ENCODE measurements at places on chromosomes 6 and 20.

- DNase-seq: no peak
Observed at GRCh38 chr6:154261688-154262397, 94.8 kb downstream of the IPCEF1 start.

DNA sequence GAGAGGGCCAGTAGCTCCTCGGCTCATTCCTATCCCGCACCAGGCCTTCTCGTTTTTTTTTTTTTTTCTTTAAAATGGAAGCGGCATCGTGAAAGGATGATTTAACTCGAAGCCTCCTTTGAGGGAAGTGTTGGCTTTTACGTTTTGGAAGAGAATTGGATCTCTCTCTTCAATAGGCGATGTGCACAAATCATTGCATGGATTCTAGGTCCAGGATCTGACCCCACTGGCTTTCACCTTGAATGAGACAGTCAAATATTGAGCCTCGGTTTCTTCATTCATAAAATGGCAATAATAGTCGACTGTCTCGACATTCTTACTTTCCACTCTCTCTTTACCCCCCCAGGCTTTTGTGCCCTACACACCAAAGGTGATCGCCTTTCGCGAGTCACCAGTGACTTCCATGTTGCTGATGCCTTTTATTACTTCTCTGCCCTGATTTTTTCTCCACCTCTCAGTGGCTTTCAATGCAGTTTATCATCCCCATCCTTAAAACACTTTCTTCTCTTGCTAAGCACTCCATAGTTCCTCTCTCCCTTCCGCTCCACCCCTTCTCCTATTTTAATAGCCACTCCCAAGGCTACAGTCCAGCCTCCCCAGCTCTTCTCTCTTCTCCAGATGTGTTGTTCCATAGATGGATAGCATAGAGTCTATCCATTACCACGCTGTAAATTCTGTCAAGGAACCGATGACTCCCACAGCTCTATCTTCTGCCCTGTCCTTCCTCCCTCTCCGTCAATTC lies 473 bp upstream of the DTNBP1 start:
- no peak for DNase-seq

- DNase-seq: no peak
Observed at GRCh38 chr6:11732036-11732631, 46.5 kb downstream of the ADTRP start.

- DNase-seq: no peak
Observed at GRCh38 chr6:12137480-12137879, 125.4 kb downstream of the HIVEP1 start.

- DNase-seq: no peak
Observed at GRCh38 chr6:166152660-166153059, 15.0 kb downstream of the TBXT start.

- no peak for DNase-seq
Observed at GRCh38 chr6:154909821-154910220, 85.3 kb upstream of the TIAM2 start.

- no peak for DNase-seq
Observed at GRCh38 chr6:4653141-4653540, 123.1 kb upstream of the CDYL start.

GRCh38 chr6:124446961-124447360 lies 515.3 kb upstream of the RNF217 start:
- no peak for DNase-seq

- no peak for DNase-seq
Observed at GRCh38 chr6:35775031-35775430, 1.4 kb upstream of the CLPSL2 start.

DNA sequence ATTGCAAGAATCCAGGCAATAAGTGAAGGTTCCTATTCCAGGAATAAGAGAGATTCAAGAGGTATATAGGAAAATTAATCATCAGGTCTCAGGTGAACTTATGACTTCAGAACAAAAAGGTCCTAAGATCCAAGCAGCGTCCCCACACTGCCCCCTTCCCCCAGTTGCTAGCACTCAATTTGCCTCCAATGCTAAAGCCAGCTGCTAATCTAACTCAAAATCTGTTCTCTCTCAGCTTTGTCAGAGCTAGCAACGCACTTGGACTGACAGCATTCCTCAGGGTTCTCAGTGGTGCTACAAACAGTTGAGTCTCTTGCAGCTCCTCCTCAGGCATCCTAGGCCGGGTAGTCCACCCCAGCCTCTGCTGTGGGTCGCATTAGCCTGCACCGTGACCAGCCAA lies 148.3 kb downstream of the RFX6 start:
- DNase-seq: no peak

- DNase-seq: no peak
Observed at GRCh38 chr6:154591234-154591633, 80.7 kb upstream of the CNKSR3 start.

GRCh38 chr20:5357946-5358345 lies 41.2 kb upstream of the PROKR2 start:
- DNase-seq: no peak

DNA sequence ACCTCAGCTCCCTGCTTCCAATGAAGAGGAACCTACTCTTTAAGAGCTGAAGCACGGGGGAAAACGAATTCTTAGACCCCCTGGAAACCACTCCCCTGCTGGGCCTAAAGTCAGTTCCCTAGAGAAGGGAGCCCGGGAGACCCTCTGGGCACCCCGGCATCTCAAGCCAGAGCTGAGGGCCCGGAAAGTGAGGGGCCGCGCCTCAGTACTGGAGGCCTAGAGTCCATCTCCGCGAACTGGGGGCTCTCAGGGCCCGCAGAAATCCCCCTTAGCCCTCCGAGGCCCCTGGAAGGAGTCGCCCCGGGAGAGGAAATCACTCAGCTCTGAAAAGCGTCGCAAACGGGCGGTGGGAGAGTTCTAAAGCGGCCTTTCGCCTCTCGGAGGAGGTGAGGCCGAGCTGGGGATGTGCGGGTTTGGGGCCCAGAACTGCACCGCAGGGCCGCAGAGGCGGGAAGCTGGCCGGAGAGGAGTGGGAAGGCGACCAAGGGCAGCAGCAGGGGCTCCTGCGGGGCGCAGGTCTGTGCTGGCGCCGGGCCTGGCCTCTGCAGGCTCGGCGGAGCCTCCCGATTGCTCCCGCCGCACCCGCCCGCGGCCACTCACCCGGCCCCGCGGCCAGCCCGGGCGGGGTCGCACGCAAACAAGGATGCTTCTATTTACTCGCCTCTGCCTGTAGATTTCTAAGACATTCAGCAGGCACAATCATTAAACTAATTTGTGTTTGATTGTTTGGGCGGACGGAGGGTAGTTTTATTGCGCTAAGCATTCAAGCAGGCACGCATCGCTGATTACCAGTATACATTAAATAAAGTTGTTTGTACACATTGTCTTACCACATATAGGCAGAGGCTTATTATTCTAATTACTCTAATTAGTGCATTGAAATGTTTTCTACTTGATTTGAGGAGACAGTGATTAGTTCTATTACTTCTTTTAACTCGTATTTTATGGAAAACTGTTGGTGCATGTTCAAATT lies 9.2 kb downstream of the POU3F2 start:
- DNase-seq: no peak

DNA sequence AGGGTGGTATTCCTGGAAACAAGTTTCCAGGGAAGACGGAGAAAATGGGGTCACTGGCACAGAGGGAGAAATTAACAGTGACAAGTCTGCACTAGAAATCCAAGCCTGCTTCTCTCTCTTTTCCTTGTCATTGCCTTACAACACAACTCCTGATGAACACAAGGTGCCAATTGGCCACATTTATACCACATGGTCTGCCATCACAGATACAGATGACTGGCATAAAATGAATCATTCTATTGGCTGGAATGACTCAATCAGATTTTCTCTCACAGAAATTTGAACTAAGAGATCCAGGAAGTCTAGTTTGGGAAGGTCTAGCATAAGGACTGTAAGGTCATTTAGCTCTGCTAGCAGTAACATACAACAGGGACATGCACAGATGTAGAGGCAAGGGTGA lies 190.3 kb downstream of the LINC00237 start:
- no peak for DNase-seq

DNA sequence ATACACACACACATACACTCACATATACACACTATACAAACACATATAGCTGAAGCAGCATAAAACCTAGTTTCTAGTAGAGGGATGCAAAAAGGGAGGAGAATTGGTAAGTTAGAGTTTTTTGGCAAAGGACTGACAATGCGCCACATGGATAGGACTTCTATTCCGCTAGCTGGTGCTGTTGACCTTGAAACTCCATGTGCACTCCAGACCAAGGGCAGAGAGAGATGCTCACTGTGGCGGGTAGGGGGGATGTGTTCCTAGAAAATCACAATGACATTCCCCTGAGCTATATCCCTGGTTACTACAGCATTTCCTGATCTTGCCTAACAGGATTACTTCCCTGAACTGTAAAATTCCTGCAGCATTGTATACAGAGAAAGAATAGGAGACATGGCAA lies 19.2 kb downstream of the MICA start:
- DNase-seq: no peak

DNA sequence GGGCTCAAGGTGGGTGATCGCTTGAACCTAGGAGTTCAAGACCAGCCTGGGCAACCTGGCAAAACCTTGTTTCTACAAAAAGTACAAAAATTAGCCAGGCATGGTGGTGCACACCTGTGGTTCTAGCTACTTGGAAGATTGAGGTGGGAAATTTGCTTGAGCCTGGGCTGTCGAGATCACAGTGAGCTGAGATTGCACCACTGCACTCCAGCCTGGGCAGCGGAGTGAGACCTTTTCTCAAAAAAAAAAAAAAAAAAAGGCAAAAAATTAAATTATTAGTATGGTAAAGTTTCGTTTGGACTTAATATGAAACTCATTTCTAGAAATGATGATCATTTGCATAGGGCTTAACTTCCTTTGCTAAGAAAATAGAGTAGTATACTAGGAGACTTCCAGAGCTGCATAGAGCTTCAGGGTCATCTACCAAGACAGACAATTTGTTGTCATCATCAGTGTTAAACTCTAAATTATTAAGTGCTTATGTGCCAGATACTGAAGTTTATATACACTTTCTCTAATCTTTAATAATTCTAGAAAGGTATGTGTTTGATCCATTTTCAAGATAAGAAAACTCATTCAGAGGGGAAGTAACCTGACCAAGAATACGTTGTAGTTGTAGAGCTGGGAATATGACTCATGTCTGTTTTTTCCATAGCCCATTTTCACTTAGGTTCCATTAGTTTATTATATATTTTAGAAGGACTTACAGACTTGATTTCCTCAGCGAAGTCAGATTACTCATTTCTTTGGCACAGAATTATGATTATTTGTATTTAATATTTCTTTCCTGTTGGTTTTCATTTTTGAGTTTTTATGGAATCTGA lies 84.5 kb downstream of the SLC16A10 start:
- DNase-seq: no peak

- no peak for DNase-seq
Observed at GRCh38 chr6:97312241-97312640, 29.2 kb upstream of the MMS22L start.

GRCh38 chr6:168383062-168383854 lies 57.7 kb upstream of the SMOC2 start:
- DNase-seq: no peak

- no peak for DNase-seq
Observed at GRCh38 chr6:123211777-123212545, 215.9 kb downstream of the CLVS2 start.

DNA sequence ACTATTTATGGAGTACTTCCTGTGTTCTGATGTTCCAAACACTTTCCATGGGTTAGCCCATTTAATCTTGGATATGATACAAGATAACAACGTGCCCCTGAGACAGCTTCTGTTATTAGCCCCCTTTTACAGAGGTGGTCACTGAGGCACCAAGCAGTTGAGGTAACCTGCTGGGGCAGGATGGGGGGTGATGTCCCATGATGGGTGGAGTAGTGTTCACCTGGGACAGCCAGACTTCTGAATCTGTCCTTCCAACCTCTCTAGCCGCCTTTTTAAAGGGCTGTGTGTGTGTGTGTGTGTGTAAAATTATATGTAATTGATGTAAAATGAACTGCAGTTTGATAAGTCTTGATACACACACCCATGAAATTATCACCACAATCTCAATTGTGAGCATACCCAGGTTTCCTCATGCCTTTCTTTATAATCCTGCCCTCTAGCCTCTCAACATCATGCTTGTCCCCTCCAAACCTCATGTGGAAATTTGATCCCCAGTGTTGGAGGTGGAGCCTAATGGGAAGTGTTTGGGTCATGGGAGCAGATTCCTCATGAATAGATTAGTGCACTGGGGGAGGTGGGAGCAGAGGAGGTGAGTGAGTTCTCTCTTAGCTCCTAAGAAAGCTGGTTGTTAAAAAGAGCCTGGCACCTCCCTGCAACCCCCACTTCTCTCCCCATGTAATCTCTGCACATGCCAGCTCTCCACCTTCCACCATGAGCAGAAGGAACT lies 39.2 kb downstream of the PLAGL2 start:
- DNase-seq: no peak

DNA sequence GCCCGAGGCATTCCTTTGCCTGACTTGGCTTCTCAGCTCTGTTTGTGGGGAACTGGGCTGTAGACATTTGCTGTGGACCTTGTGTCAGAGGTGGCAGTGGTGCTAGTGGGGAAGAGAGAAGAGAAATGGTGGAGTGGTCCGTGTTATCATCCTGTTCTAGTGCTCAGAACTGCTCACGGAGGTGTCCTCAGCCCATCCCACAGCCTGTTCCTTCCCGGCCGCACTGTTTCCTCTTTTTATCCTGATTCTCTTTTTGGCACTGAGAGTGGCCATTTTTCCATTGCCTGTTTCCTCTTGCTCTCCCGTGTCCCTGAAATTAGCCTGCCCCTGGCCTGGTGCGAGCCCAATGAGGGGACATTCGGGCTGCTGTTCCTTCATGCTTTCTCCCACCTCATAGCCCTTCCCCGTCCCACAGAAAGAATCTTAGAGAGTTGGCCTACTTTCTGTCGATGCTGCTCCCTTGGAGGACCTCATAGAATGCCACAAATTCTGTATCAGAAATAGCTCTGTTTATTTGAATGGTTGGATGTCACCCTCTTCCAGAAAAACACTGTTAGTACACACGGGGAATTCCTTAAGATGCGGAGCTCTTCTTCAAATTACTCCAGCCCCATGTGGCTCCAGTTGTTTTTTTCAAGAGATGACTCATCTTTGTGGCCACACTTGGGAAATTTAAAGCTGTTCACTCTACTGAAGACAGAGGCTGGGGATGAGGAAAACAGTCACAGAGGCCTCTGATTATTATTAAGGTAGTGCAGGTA lies 26.1 kb downstream of the FARS2 start:
- no peak for DNase-seq

DNA sequence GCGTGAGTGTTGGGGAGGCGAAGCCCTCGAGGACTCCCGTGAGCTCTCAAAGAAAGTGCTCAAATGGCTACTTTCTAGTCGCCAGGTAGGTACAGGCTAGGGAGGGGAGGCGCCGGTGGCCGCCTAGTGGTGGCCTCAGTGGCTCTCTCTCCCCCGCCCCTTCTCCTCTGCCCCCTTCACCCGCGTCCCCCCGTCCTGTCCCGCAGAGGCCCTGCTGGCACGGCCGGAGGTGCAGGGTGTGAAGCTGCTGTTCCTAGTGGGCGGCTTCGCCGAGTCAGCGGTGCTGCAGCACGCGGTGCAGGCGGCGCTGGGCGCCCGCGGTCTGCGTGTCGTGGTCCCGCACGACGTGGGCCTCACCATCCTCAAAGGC lies 16.3 kb downstream of the ADISSP start:
- no peak for DNase-seq

GRCh38 chr20:55067158-55067825 lies 591.9 kb downstream of the DOK5 start:
- no peak for DNase-seq

Data from stimulated activated CD4-positive, alpha-beta T cell treated with anti-CD3 and anti-CD28 coated beads, TNF-alpha, amount 100 ng/mL, for 48 hours (primary cell).